AG10803 (cell line): ENCODE measurements at places on chromosomes 2 and 18.
A peak's percentile ranks its signal among the peaks of the same experiment; 100 is the strongest.

DNA sequence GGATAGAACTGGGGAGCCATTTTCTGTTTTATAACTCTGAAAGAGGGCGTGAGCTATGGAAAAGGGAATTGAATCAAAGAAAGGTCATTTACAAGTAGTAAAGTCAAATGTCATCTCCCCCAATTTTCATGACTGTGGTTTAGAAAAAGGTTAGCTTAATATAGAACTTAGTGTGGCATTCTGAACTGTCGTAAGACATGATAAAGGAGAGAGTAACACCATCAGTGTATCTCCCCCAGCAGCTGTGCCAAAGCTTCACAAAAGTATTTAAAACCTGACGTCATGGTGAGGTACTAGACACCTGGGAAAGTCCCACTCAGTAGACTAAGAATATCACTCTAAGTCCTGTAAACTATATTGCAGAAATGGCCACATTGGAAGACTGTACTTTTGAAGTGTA, 5.8 kb upstream of the IKZF2 start:
- DNase-seq: no peak

DNA sequence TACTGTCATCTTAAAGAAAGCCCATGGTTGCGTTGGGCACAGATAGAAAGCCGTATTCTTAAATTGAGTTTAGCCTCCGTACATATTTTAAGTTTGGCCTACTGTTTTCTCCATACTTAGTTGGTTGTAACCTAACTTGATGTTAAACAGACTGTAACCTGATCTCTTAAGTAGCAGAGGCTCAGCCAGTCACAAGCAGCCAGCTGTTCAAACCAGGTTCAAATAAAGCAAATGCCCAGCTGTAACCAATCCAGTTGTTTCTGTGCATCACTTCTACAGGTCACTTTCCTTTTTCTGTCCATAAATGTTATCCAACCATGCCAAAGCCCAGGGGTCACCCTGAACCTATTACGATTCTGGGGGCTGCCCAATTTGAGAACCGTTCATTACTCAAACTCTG, 10.0 kb upstream of the THADA start:
- no peak for DNase-seq

DNA sequence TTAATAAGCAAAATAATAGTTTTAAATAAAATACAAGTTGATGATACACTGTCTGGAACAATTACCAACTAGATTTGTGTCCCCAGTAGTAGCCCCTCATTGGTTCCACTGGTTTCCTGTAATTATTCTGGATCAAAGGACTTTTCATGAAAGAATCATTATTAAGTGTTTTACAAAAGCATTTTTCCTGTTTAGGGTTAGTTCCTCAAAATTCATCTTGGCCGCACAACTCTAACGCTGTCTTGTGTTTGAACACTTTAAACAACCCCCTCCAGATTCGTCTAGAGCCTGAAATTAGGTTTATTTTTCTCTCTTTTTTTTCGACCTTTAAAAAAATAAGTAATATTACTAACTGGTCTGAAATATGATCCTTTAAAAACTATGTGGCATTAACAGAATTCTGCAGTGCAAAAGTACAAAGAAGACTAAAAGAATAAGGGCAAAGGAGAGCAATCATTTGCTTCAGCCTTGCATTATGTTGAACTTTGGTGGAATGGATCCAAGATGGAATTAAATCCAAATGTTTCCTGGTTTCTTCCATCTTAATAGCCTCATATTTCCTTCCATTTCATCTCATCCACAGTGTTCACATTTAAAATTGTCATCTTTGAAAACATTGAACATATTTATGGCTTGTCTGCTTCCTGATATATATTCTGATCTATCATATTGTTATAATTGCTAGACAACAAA, 678.4 kb downstream of the IRS1 start:
- DNase-seq: peak; percentile 24

- no peak for DNase-seq
These were observed 465.5 kb downstream of the CDH2 start for GRCh38 chr18:27711382-27711781.

DNA sequence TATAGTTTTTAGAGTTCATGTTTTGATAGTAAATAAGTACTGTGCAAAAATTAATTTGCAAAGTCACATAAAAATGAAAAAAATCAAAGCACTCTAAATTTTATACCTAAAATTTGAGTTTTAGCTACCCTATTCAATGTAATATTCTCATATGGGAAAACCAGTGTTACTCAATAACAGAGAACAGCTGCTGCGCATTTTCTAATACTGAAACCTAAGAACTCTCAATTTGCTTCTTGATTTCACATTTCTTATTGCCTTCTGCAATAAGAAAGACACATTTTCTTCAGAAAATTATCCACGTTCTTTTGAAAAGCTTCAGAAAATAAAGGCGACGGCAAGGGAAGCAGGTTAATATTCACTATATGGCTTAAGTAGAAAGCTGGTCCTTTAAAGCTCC, 199.1 kb upstream of the CCDC150 start:
- no peak for DNase-seq

GRCh38 chr2:224174990-224175389, 135.9 kb upstream of the SERPINE2 start:
- no peak for DNase-seq

DNA sequence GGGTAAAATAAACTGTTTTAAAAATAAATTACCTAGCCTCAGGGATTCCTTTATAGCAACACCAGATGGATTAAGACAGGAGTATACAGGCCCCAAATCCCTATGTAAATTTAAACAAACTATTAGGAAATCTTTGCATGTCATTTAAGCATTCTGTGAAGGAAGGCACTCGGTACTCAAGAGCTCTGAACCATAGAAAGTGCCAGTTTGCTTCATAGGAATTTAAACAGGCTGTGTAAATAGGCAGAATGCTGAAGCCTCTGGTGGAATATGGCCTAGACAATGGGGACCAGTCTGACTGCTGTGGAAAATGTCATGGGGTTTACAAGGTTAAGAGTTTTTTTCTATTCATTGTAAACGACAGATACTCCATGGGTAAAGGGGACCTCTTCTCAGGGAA, 377.4 kb downstream of the DLGAP1 start:
- no peak for DNase-seq

DNA sequence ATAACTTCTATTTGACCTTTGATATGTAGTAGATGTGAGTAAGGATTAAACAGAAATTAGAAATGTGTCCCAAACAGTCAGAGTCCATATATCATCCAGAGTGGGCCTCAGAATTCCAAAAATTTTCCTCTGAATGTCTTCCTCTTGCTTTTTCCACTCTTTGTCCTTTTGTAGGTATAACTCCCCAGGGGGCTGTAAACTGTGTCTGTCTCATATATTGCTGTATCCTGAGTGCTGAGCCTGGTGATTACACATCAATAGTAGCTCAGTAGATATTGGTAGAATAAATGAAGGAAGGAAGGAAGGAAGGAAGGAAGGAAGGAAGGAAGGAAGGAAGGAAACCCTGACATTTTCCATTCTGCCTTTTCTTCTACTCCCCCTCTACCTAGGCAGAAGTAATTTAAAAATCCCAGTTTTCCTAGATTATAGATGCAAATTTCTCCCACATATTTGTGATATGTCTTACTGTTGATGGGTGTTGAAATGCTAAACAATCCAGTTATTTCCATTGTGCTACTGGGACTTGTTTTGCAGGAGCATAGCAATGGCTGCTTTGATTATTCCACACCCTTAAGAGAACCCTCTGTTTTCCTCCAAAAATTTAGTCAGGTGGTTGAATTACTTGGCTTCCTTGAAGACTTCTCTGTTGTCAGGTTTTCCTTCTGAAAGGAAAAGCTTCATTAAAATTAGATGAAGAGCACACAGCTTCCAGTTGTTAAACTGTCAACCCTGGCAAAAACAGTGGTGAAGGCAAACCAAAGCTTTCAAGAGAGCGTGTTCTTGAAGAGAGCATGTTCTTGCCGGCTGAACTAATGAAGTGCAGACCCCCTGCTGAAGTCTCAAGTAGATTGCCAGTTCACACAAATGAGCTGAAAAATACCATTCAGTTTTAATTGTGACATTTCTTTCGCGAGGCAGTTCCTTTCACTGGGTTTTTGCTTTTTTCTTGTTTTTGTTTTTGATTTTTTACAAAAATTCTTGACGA, 147.8 kb downstream of the KCNE4 start:
- DNase-seq: no peak

DNA sequence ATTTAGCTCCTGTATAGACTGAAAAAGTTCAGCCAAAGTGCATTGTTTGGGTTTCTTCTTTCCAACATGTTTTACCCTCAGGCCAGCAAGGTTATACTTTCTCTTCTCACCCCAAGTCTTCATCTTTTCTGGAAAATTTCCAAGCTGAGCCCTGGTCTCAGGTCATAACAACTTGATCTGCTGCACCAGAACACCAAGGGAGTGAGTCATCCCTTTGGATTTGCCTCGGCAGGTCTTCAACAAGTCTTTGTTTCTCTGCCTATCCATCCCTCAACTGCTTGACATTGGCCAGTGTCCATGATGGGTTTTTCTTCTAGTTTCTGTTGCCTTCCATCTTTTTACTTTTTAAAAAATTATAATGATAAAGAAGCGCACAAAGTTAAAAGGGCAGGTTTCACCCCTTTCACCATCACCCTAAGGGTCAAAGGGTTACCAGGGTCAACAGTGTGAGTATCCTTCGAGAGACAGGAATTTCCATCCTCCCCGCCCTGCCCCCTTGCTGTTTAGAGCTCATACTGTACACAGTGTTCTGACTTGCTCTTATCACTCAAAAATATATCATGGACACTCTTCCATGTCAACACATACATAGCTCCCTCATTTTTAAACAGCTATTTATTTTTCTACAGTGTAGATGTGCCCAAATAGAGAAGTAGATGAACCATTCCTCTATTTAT, 5.7 kb upstream of the SPATS2L start:
- peak; percentile 49 for DNase-seq

DNA sequence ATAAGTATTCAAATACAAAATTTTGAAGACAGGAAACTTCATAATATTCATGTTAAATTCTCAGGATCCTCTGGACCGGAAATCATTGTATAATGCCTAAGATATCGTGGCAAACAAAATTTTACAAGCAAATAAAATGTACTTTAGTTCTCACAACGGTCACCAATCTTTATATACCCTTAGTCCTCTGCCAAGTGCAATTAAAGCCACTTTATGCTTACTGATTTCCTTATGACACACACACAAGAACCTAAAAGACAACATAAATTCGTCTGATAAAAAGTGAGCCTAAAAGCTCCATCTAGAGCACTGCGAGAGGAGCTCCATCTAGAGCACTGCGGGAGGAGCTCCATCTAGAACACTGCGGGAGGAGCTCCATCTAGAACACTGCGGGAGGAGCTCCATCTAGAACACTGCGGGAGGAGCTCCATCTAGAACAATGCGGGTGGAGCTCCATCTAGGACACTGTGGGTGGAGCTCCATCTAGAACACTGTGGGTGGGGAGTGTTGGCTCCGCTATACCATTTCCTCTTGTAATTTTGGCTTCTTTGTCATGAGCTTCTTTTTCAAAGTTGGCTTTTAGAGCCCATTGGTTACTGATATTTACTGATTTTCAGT, 15.9 kb downstream of the ATP8B1 start:
- DNase-seq: no peak

- DNase-seq: no peak
These were observed 9.6 kb upstream of the B3GNT2 start for GRCh38 chr2:62186156-62186905.

DNA sequence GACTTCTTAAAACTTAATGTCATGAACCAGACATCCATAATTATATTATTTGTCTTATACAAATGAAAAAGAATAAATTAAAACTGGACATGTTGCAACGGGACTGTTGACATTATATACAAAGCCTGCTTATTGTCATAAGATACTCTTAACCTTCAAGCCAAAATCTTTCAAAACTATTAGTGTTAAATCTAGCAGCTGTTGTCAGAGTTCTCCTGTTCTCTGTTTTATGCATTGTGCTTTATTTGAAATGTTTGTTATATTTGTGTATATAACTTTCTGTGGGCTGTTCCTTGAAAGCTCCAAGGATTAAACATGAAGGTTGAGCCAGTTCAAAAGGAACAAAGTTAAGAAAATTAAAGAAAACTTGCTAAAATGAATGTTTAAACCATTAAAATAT, 335.5 kb upstream of the NT5C1B start:
- DNase-seq: peak; percentile 9

DNA sequence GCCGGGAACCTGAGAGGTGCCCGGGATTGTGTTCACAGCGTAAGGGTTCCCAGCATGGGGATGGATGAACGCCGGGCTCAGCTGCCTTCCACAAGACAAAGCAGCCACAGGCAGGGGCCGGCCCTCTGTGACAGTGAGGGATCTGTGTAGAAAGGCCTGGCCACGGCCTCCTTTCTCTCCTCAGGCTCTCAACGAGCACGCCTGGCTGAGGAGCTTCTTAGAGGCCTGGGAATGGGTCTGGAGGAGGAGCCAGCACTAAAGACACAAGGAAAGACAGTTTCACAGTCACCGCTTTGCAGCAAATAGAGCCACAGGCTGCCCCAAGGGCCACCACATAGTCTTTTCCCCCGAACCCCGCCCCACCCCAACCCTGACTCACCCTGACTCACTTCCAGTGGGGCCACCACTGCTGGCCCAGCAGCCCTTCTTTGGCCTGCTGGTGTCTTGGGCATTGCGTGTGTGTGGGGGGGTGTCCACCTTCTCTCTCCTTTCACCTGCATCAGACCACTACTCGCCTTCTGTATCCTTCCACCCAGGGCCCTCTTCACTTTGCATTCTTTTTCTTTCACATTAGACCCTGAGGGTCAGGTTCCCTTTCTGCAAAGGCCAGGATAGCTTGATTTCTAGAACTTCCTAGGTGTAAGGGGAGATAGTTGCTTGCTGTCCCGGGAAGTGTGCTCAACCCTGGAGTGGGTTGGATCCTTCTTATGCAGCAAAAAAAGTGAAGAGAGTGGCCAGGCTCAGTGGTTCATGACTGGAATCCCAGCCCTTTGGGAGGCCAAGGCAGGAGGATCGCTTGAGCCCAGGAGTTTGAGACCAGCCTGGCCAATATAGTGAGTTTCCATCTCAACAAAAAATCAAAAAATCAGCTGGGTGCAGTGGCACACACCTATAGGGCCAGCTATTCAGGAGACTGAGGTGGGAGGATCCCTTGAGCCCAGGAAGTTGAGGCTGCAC, 19.3 kb upstream of the HPCAL1 start:
- DNase-seq: peak; percentile 71

DNA sequence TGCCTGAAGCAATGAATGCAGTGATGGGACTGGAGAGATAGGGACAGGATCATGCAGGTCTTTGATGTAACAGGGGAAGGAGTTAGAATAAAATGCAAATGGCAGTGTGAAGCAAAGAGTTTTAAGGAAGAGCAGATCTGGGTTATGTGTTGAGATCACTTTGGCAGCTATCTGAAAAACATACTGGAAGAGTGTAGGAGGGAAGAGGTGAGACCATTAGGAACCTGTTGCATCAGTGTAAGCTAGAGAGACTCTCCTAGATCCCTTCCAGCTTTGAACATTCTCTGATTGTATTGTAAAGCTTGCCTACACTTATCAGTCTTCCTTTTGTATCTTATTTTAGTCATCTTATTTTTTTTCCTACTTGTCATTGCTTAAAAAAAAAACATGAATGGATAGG, 10.5 kb downstream of the ACVR2A start:
- DNase-seq: no peak

- no peak for DNase-seq
These were observed 103.9 kb downstream of the SH3RF3 start for GRCh38 chr2:109232909-109233308.
